Activated naive CD8-positive, alpha-beta T cell treated with anti-CD3 and anti-CD28 coated beads for 36 hours (primary cell): ENCODE measurements at places on chromosomes 1 and 21.

GRCh38 chr1:110728388-110729001 is 53.8 kb upstream of the KCNA3 start:
- H3K4me3 ChIP-seq = no peak overlapping the region
- no peaks in the 10 kb centered on the region for H3K36me3 ChIP-seq
- peak overlapping the region; percentile 26 for H3K27ac ChIP-seq
- no peak for DNase-seq
- H3K4me1 ChIP-seq = peaks cover 32% of the 10 kb centered on the region

DNA sequence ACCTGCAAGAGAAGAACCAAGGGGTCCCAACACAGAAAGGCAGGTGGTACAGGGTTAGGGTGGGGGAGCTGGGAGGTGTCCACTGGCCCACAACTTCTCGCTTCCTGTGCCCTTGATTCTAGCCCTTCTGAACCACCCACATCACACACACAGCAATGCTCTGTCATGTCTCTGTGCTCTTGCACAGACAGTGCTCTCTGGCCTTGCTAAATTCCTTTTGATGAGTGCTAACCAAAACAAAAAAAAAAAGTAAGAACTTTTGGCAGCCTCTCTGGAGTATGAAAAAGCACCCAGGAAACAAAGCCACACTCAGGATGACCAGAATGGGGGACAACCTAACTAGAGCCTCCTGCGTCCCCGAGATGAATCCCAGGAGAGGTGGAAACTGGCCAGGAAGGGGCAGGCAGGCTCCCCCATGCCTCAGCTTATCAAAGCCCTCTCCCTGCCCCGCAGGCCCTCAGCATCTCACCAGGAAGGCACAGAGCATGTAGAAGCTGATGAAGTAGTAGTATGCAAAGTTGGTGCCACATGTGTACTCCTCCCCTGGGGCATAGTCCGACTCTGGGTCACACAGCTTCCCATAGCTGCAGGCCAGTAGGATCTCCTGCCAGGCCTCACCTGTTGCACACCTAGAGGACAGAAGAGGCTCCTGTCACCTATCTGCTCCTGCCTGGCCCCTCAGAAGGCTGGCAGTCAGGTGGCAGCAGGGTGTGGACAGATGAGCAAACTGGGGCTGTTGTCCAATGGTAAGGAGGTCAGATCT is 27.2 kb upstream of the KIF21B start:
- H3K4me3 ChIP-seq = no peak overlapping the region
- DNase-seq = no peak
- H3K4me1 ChIP-seq = peaks cover 3% of the 10 kb centered on the region
- no peak overlapping the region for H3K27ac ChIP-seq
- no peaks in the 10 kb centered on the region for H3K36me3 ChIP-seq
- H3K27me3 ChIP-seq = no peaks in the 10 kb centered on the region

- no peaks in the 10 kb centered on the region for H3K4me1 ChIP-seq
- H3K4me3 ChIP-seq = no peak overlapping the region
- no peak for DNase-seq
- H3K27ac ChIP-seq = no peak overlapping the region
Observed at GRCh38 chr1:36864823-36865601, 169.3 kb downstream of the GRIK3 start.

- H3K4me3 ChIP-seq = peak overlapping the region; percentile 83
- DNase-seq = no peak
- H3K27me3 ChIP-seq = peaks cover 12% of the 10 kb centered on the region
- peaks cover 13% of the 10 kb centered on the region for H3K36me3 ChIP-seq
Observed at GRCh38 chr1:222618880-222619596, 1.1 kb downstream of the MIA3 start.
